CD14-positive monocyte (primary cell): ENCODE measurements at places on chromosomes 7 and 10.

- DNase-seq = no peak
Measured at GRCh38 chr10:13690281-13690825, 103.6 kb downstream of the PRPF18 start.

GRCh38 chr7:91767820-91768219 is 112.7 kb downstream of the MTERF1 start:
- DNase-seq = no peak

DNA sequence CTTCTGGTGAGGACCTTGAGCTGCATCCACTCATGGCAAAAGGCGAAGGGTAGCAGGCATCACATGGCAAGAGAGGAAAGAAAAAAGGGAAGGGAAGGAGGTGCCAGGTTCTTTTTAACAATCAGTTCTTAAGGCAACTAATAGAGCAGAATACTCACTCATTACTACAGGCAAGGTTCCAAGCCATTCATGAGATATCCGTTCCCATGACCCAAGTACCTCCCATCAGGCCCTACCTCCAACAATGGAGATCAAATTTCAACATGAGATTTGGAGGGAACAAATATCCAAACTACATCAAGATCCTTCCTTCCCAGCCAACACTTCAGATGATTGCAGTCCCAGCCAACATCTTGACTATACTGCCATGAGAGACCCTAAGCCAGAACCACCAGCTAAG is 38.9 kb upstream of the YAE1 start:
- DNase-seq = no peak

DNA sequence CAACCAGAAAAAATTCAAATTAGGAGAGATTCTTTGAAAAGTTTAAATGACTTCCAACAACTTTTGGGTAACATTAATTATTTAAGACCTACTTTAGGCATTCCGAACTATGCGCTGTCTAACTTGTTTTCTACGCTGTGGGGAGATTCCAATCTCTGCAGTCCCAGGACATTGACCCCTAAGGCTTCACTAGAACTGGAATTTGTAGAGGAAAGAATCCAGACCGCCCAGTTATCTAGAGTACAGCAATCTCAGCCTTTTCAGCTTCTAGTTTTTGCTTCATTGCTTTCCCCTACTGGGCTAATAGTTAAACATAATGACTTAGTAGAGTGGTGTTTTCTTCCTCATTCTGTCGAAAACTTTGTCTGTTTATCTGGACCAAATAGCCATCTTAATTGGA is 14.9 kb upstream of the DDC start:
- no peak for DNase-seq

GRCh38 chr10:4069491-4069890 is 284.5 kb upstream of the KLF6 start:
- DNase-seq = no peak

DNA sequence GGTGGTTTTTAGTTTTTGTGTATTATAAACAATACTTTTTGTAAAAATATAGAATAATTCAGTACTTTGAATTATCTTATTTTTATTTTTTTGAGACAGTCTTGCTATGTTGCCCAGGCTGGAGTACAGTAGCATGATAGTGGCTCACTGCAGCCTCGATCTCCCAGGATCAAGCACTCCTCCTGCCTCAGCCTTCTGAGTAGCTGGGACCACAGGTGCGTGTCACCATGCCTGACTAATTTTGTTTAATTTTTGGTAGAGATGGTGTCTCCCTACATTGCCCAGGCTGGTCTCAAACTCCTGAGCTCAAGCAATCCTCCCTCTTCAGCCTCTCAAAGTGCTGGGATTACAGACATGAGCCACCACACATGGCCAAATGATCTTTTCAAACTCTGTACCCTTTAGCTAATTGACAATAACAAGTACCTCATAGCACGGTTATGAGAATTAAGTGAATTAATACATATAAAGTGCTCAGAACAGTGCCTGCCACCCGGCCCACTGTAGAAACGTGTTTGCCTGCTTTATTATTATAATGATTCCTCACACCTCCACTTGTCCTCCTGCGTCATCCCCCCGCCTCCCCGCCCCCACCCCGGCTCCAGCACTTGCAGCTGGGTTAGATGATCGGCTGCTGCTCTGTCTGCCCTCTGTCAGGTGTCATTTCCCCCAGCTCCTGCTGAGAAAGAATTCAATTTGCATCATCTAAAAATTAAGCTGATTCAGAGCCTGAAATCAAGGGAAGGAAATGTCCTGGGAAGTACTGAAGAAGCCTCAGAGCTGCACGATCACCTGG is 53.6 kb upstream of the NRF1 start:
- no peak for DNase-seq

- DNase-seq = no peak
Measured at GRCh38 chr10:69858201-69858600, 56.5 kb downstream of the COL13A1 start.
